ENCODE measurements at places on chromosomes 6 and 20.

DNA sequence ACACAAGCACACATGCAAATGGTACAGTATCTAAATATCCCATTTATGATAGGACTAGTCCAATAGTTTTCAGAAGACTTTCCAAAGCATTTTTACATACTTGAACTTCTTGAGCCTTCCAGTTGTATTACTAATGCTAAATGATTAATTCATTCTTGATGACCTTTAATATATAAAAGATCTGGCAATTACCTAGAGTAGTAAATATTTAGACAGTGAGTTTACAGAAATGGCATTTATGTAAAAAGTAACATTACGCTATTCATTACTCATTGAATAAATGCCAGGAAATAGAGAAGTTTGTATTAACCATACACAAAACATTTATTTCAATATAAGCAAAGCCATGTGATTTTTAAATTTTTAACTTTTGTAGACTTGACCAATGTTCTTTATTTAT lies 158.8 kb downstream of the DST start:
- no peak for DNase-seq

- DNase-seq: no peak
These were observed 3.7 kb downstream of the NAA20 start for GRCh38 chr20:20020908-20021307.

GRCh38 chr6:3386374-3386857 lies 70.4 kb downstream of the SLC22A23 start:
- DNase-seq: no peak

DNA sequence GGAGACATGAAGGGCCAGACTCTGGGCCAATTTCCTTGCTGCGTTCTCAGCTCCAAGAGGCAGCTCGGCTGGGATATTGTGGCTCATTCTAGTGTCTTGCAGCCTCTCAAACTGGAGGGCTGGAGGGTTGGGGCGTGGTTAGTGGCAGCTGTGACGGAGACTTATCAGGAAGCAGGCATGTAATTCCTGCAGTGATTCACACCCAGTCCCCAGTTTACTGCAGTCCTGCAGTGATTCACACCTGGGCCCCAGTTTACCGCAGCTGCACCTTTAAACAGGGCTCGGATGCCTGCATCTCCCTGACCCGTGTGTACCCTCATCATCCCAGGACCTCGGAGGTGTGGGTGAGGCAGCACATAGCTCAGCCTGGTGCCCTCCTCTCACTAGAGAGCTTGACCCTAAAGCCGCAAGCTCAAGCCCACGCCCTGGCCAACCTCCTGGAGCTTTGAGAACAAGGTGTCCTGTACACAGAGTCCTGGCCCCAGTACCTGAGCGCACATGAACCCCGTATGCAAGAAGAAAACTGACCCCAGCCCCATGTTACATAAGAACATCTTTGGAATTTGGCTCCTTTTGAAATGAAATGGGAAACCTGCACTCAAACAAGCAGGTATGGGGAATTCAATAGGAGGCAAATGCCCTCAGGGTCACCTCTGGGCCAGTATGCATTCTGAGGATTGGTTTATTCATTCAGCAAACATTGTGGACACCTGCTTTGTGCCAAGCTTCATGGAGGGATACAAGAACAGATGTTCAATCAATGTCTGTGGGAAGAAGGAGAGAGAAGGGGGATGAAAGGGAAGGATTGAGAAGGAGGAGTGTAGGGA lies 55.3 kb upstream of the FAM83D start:
- no peak for DNase-seq

DNA sequence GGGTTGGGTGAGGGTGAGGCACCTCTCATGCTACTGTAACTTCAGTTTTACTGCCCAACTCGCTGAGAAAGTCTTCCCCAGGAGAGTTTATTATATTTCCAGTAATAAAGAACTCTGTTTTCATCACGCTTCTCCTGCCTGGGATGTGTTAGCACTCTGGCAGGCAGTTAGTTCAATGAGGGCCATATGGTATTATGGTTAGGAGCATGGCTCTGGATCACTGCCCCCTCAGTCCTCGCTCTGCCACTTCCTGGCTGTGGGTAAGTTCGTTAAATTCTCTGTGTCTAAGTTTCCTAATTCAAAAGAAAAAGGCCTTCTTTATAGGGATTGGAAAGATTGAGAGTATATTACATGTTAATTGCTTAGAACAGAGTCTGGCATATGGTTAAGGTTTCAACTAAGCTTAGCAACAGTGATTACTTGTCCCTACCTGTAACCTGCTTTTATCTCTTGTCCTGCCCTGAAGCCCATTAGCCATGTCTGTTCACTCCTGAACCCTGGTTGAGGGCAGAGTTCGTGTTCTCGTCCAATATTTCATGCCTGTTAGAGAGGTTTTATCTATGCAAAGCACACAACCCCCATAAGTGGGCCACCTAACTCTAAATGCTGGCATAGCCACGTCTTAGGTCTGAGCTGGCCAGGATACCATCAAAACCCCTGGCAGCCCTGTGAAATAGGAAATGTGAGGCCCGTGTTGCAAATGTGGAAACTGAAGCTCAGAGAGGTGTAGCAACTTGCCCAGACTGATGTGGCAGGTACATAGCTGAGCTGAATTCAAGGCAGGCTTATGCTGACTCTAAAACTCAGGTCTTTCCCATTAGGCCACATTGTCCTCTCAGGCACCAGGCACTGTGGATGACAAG lies 342.5 kb upstream of the JARID2 start:
- no peak for DNase-seq

DNA sequence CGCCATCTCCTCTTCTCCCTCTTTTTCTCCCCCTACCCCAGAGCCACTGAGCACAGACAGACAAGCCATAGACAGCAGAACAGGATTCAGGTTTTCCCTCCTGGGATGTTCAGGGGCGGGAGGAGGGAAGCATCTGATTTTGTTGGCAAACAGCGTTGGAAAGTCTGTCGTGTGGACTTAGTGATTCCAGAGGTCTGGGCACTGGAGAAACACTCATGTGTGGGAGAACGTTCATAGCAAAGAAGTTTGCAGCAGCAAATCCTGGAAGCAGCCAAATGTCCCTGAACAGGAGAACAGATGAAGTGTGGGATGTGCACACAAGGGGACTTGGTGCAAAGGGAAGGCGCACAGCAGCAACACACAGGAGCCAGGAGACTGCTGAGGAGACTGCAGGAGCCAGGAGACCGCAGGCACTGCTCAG lies 264.1 kb upstream of the CDYL start:
- no peak for DNase-seq

- no peak for DNase-seq
These were observed 224.9 kb downstream of the FARS2 start for GRCh38 chr6:5486214-5486613.

DNA sequence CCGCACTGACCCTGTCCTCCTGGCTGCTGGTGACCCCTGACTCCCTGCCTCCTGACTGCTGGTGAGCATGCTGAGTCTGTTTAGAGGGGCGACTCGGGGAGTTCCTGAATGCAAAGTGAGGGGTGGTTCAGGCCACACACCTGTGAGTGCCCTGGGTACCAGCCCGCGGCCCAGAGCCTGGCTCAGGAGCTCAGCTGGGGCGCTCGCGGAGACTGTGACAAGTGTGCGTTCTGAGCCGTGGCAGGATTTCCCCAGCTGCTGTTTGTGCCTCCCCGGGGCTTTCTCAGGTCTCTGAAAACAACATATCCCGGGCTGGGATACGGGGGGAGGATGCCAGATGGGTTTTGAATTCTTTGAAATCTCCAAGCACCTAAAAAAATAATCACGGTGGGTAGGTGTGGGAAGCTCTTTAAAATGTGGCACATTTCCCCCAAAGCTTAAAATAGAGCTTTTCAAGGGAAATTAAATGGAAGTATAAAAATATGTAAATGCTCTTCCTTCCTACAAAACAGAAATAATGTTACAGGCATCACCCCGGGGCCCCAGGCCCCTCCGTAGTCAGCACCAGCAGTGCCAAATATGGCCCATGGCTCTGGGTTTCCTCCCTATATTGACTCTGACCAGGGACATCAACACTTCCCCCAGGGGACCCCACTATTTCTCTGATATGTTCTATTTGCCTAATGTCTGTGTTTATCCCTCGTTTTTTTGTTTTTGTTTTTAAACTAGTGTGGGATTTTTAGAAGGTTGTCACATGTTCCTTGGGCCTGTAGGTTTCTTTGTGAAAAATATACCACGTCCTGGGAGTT lies 49.9 kb upstream of the TAGAP start:
- DNase-seq: peak; percentile 64

DNA sequence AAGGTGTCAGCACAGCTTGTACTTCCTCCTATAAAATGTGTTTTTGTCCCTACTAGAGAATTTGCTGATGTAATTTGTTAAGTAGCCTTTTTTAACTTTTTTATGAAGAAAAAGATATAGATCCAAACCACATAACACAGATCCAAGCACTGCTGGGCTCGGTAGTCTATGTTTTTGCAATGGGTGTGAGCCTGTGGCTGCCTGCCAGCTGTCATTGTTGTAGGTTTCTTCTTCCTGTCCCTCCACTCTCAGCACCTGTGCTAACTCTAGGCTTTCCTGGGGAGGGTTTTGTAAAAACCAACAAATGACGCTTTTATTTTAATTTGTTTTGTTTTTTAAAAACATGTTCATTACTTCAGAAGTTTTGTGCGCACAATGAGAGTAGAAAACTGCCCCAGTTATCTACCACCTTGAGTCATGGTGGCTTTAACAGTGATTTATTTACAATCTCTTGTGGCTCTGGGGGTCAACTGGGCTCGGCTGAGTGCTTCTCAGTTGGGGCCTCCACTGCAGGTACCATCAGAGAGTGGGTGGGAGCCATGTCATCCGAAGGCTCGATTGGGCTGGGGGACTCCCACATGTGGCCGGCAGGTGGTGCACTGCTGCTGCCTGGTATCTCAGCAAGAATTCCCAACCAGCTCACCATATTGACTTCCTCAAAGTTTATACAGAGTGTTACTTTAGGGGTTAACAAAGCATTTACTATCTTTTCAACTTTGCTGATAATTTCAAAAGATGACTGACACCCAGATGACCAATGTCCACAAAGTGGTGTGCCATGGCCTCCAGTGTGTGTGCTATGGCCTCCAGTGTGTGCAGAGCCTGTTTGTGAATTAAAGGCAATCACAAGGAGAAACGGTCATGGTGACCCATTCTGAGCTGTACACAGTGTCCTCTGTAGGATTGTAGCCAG lies 3.0 kb upstream of the CCR6 start:
- no peak for DNase-seq

- DNase-seq: no peak
These were observed 25.3 kb downstream of the EDN1 start for GRCh38 chr6:12315292-12316081.

DNA sequence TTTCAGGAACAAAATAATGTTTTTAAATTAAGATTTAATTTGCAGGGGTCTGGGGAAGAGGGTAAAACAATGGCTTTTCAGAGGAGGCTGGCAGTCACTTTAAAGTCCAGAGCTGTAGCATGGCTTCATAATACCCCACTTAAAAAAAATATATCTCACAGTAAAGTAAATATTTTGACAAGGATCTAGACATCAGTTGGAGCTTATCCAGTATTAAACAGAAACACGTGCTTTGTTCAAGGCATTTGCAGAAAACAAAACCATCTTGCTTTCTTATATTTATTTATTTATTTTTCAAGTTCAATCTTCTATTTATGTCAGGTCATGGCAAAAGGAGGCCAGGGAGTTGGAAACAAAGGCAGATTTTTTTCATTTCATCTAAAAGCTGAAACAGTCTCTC lies 53.3 kb upstream of the PRL start:
- DNase-seq: no peak

GRCh38 chr6:159212525-159213280 lies 43.5 kb downstream of the FNDC1 start:
- DNase-seq: no peak

GRCh38 chr20:22554391-22554790 lies 30.0 kb downstream of the FOXA2 start:
- no peak for DNase-seq

DNA sequence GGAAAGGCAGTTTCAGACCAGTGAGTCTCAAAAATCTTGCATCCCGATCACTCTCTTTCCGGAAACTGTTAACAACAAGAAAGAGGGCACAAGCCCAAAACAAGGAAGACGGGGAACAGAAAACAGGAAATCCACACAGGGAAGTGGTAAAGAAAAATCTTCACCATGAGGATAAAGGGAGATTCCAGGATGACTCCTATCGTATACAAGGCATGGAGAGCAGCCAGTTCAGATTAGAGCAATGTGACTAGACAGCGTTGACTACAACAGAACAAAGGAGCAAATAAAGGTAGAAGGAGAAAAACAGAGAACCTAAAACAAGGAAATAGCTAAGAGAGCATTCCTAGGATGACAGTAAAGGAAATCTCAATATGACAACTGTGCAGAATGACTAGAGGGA lies 26.5 kb downstream of the VNN1 start:
- DNase-seq: no peak

DNA sequence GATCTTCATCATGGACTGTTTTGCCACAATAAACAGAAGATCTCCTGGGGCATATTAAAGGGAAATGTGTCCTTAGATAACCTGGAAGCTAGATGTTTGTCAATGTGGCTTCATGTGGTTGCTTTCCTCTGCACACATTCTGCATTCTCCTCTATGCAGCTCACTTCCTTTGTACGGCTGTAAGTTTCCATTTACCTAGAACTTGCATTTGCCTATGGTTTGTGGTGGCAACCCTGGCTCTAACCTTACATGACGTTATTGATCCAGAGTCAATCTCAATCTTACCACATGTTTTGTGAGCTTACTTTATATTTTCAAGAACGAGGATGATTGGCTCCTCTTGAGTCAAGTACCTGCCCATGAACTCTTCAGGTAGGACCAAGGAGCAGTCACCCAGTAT lies 863.1 kb downstream of the MAFB start:
- no peak for DNase-seq

- no peak for DNase-seq
These were observed 56.6 kb upstream of the RIN2 start for GRCh38 chr20:19701429-19701828.

- DNase-seq: no peak
These were observed 240.7 kb upstream of the POU3F2 start for GRCh38 chr6:98593676-98594075.

GRCh38 chr6:155122199-155122950 lies 127.3 kb downstream of the TIAM2 start:
- no peak for DNase-seq

DNA sequence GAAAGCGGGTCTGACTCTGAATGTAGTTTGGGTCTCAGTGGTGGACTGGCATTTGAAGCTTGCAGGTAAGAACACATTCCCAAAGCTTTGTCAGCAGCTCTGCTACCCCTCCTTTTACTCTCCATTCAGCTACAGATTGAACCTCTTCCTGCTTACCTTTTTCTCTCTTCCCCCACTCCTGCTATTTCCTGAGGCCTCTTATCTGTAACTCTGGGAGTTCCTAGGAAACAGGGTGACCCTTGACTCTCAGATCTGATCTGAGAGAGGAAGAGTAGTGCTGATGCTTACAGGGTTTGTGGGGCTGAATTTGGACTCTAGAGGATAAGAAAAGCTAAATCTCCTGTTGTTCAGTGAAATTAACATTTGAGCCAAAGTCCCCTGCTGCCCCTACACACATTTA lies 21.4 kb downstream of the BRPF3 start:
- DNase-seq: no peak

DNA sequence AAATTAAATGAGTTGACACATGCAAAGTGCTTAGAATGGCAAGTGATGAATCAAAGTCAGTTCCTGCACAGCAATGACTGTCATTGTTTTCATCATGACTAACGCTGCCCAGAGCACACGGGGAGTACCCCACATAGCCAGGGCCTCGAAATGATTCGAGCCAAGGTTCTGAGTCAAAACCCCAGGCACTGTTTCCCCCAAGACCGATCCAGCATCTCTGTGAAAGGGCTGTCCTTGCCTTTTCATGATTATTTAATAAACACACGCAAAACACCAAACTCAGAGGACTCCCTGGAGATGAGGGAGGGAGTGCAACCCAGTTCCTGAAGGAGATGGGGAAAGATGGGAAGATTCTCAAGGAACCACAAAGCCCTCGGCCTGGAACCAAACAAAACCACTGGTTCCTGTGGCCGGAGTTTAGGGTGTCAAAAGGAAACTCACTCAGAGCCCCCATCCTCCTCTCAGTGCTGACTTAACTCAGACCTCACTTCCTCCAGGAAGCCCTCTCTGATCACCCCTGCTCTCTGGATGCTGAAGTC lies 3.8 kb downstream of the PREX1 start:
- DNase-seq: peak; percentile 64
